ENCODE measurements at places on chromosomes 2 and 18.

- no peak overlapping the region for H3K4me3 ChIP-seq
- no peaks in the 10 kb centered on the region for H3K36me3 ChIP-seq
- no peak overlapping the region for H3K27ac ChIP-seq
- no peaks in the 10 kb centered on the region for H3K4me1 ChIP-seq
- H3K27me3 ChIP-seq = no peaks in the 10 kb centered on the region
Observed at GRCh38 chr2:209757163-209757562, 14.5 kb upstream of the UNC80 start.

GRCh38 chr2:65666156-65666725 lies 233.8 kb upstream of the SPRED2 start:
- no peaks in the 10 kb centered on the region for H3K27me3 ChIP-seq
- peak; percentile 86 for DNase-seq
- H3K4me1 ChIP-seq = peaks cover 14% of the 10 kb centered on the region
- H3K27ac ChIP-seq = no peak overlapping the region

DNA sequence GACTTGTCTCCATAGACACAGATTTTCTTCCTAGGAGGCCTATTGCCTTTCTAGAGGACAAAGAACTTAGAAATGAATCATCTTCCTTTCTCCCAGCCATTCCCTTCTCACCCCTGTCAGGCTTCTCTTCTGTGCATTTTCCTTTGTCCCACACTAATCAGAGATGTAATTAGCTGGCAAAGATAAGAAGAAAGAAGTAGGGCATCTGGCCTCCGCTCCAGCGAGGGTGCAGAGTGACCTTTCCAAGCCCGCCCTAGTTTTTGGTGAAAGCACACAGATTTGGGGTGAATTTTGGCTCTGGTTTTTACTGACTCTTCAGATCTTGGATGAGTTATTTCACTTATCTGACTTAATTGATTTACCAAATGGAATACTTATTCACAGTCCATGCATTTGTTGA lies 626.5 kb downstream of the ZEB2 start:
- no peaks in the 10 kb centered on the region for H3K36me3 ChIP-seq
- H3K27me3 ChIP-seq = no peaks in the 10 kb centered on the region
- no peak overlapping the region for H3K27ac ChIP-seq
- no peak for DNase-seq

DNA sequence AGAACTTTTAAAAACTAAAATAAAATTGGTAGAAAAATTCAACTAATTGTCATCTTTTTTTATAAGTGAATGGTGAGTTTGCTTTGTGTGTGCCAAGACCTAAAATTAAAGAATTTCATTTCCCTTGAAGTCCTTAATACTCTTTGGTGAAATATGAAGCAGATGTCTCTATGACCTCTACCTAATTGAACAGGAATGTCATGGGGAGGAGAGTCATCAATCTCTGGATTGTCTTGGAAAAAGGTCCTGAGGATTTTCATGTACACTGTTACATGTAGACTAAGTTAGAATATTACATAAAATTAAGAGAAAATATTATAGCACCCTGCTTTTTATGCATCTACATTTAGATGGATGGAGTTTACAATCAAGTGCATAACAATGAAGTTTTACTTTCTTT lies 177.9 kb upstream of the LRP1B start:
- H3K27ac ChIP-seq = peak overlapping the region; percentile 94
- no peaks in the 10 kb centered on the region for H3K27me3 ChIP-seq
- H3K4me3 ChIP-seq = no peak overlapping the region
- H3K4me1 ChIP-seq = no peaks in the 10 kb centered on the region
- H3K36me3 ChIP-seq = no peaks in the 10 kb centered on the region

DNA sequence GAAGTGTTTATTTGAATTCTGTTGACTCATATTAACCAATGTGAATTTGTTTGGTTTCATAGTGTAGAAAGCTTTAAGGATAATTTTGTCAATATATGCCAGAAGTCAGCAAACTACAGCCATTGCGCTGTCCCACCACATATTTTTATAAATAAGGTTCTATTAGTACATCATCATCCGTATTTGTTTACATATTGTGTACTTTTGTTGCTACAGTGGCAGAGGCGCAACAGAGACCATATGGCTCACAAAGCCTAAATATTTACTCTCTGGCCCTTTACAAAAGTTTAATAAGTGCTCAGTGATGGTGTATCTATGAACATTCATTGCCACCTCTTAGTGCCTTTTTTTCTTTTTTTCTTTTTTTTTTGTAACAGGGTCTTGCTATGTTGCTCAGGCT lies 6.4 kb downstream of the ERLEC1 start:
- no peaks in the 10 kb centered on the region for H3K27me3 ChIP-seq
- no peak overlapping the region for H3K4me3 ChIP-seq
- H3K36me3 ChIP-seq = peaks cover 11% of the 10 kb centered on the region

DNA sequence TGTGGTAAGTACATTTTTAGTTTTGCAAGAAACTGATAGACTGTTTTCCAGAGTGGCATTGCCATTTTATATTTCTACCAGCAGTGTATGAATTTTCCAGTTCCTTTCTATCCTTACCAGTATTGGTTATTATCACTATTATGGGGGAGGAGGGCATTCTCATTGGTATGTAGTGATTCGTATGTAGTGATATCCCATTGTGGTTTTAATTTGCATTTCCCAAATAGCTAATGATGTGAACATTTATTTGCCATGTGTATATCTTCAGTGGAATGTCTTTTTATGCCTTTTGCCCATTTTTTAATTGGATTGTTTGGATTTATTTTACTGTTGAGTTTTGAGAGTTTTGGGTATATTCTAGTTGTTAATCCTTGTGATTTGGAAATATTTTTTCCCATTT lies 16.9 kb downstream of the EIF5B start:
- H3K27ac ChIP-seq = no peak overlapping the region
- no peaks in the 10 kb centered on the region for H3K27me3 ChIP-seq
- DNase-seq = peak; percentile 13
- H3K36me3 ChIP-seq = no peaks in the 10 kb centered on the region
- H3K4me3 ChIP-seq = no peak overlapping the region
- H3K4me1 ChIP-seq = no peaks in the 10 kb centered on the region

DNA sequence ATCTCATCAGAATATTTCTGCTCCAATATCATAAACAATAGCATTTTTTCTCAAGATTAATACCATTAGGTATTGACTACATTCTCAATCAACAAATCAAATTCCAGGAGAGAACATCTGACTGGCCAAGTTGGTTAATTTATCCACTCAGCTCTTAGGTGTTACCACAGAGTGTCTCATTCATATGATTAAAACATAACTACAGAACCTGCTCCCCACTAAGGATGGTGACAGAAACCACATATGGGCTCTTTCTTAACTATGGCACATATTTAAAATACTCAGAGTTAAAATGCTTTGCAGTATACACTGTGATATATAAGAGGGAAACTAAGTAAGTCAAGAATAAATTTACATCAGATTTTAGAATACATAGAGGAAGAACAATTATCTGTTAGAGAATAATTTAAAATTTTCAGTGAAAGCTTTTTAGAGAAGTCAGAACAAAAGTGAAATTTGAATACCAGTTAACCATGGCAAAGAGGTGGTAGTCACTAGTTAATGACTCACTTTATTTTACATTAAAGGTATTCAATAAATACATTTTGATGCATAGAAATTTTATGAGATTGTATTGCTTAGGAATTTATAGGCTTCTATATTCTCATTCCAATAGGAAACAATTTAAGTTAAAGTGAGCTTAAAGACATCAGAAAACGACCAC lies 1120.8 kb upstream of the TMEFF2 start:
- no peak for DNase-seq
- no peaks in the 10 kb centered on the region for H3K27me3 ChIP-seq
- no peak overlapping the region for H3K4me3 ChIP-seq
- H3K36me3 ChIP-seq = no peaks in the 10 kb centered on the region
- H3K4me1 ChIP-seq = no peaks in the 10 kb centered on the region
- H3K27ac ChIP-seq = no peak overlapping the region

GRCh38 chr2:128264881-128265607 lies 53.6 kb downstream of the HS6ST1 start:
- no peaks in the 10 kb centered on the region for H3K27me3 ChIP-seq
- H3K4me1 ChIP-seq = peaks cover 21% of the 10 kb centered on the region
- no peak for DNase-seq

GRCh38 chr2:110812726-110813645 lies 80.6 kb downstream of the ACOXL start:
- no peak for DNase-seq
- H3K27me3 ChIP-seq = peaks cover 45% of the 10 kb centered on the region
- peaks cover 3% of the 10 kb centered on the region for H3K4me1 ChIP-seq
- H3K4me3 ChIP-seq = no peak overlapping the region
- H3K27ac ChIP-seq = no peak overlapping the region
- H3K36me3 ChIP-seq = no peaks in the 10 kb centered on the region

DNA sequence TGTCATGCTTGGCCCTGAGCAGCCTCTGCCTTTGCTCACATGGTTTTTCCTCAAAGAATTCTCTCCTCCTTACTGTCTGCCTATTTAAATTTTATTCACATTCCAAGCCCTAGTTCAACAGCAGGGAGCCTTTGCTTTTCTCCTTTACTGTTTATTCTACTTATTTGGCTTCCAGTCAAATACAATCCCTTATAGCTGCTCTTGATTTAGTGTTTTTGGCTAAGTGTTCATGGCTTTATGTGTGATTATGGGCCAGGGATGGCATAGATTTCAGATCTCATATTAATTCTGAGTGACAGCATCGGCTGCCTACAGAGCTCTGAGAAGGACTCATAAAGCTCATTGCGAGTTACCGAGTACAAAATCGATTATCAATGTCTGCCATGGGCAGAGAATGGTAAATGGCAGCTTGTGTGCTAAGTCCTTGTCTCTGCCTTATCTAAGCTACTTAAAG lies 106.7 kb downstream of the METTL8 start:
- H3K4me1 ChIP-seq = no peaks in the 10 kb centered on the region
- H3K27me3 ChIP-seq = no peaks in the 10 kb centered on the region
- peaks cover 3% of the 10 kb centered on the region for H3K36me3 ChIP-seq
- peak; percentile 10 for DNase-seq
- no peak overlapping the region for H3K4me3 ChIP-seq

DNA sequence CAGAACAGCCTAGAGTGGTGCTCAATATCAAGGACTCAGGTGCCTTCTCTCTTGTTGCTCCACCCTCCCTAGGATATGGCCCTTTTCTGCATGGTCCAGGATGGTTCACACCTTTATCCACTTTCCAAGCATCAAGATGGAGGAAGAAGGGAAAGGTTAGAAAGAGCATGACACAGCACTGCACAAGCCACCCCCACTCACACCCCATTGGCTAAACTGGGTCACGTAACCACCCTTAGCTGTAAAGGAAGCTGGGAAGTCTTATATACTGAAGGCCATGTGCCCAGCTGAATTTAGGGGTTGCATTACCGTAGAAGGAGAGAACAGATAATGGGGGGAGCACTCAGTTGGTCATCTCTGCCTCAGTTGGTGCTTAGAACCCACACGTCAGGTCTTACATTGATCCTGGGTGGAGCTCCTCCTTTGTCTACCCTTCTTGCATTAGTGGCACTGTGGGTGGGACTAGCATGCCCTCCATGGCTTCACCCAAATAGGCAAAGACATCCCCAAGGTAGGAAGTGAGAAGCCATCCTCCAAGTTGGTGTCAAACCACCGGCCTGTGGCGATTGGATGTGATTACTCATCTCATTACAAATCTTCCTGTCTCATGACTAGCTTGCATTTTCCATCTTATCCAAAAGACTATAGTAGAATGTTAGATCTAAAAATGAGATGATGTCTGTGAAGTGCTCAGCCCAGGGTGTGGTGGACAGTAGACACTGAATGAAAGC lies 248.5 kb downstream of the HAUS1 start:
- DNase-seq = no peak
- no peak overlapping the region for H3K27ac ChIP-seq
- H3K4me3 ChIP-seq = no peak overlapping the region
- H3K27me3 ChIP-seq = peaks cover 20% of the 10 kb centered on the region
- H3K36me3 ChIP-seq = no peaks in the 10 kb centered on the region

DNA sequence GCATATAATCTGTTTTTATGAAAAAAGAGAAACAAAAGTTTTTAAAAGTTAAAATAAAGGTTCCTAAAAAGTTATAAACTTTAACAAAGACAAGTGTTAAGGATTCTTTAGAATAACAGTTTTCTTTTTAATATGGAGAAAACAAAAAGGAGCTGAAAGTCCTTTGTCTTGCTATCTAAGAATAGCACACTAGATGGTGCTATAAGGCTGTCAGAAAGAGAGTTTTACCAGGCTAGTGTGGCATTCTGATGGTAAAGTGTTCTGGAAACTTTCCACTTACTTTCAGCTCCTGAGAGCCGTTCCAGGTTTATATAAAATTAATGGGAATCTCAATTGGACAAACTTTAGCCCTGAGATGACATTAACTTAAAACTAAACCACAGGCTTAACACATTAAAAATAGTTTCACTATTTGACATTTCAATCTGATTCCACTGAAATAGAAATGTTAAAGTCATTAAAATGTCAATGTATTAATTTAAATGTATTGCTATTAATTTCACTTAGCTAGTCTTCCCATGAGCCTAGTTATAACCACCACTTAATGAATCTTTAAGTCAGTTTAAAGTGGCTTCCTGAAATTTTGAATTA lies 3.7 kb downstream of the FBXO48 start:
- H3K4me3 ChIP-seq = no peak overlapping the region
- no peaks in the 10 kb centered on the region for H3K36me3 ChIP-seq
- no peaks in the 10 kb centered on the region for H3K4me1 ChIP-seq
- DNase-seq = peak; percentile 75
- H3K27ac ChIP-seq = no peak overlapping the region

GRCh38 chr2:38613126-38613848 lies 10.6 kb upstream of the HNRNPLL start:
- H3K4me1 ChIP-seq = peaks cover 3% of the 10 kb centered on the region
- H3K36me3 ChIP-seq = no peaks in the 10 kb centered on the region
- peak; percentile 4 for DNase-seq
- no peak overlapping the region for H3K27ac ChIP-seq

- peaks cover 14% of the 10 kb centered on the region for H3K4me1 ChIP-seq
- no peaks in the 10 kb centered on the region for H3K27me3 ChIP-seq
- H3K4me3 ChIP-seq = no peak overlapping the region
- peaks cover 8% of the 10 kb centered on the region for H3K36me3 ChIP-seq
- no peak overlapping the region for H3K27ac ChIP-seq
- DNase-seq = no peak
Observed at GRCh38 chr2:73238149-73238548, 4.0 kb downstream of the CCT7 start.

DNA sequence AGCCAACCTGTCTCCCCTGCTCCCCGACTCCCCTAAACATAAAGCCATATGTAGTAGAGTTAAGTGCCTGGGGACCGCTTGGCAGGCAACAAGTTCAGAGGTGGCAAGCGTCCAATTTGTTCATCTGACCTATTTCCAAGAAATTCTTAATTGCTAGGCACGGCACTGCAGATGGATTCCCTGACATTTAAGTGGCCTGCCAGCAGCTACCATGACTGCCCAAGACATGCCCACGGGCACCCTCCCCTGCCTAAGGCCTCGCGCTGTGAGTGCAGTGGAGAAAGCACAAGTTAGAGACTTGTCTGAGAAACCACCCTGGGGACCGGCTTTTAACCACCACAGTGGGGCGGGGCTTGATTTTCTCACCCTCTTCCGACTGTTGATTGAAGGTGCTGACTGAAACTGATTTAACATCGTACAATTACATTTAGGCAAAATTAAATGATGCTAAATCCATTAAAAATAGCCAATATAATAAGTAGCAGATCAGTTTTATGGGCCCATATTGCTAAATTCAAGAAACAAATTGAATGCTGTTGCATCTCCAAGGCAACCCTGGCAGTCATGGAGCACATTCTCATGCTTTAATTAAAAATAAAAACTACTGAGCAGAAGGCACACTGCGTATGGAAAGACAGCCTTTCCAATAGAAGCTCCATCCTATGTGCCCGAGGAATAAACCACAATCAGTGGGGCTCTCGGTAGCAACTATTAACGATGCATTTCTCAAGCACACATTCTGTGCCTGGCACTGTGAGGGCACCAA lies 163.6 kb upstream of the ACAA2 start:
- DNase-seq = no peak
- peaks cover 6% of the 10 kb centered on the region for H3K27me3 ChIP-seq
- H3K4me1 ChIP-seq = no peaks in the 10 kb centered on the region
- no peak overlapping the region for H3K4me3 ChIP-seq
- no peaks in the 10 kb centered on the region for H3K36me3 ChIP-seq

All from mesenchymal stem cell (in vitro differentiated cells and primary cell).